ENCODE measurements at places on chromosomes 5 and 9. TPM values are rescaled to one million over a fixed set of nuclear protein-coding genes. Genes with fewer than 3 reads are reported as not detected.

DNA sequence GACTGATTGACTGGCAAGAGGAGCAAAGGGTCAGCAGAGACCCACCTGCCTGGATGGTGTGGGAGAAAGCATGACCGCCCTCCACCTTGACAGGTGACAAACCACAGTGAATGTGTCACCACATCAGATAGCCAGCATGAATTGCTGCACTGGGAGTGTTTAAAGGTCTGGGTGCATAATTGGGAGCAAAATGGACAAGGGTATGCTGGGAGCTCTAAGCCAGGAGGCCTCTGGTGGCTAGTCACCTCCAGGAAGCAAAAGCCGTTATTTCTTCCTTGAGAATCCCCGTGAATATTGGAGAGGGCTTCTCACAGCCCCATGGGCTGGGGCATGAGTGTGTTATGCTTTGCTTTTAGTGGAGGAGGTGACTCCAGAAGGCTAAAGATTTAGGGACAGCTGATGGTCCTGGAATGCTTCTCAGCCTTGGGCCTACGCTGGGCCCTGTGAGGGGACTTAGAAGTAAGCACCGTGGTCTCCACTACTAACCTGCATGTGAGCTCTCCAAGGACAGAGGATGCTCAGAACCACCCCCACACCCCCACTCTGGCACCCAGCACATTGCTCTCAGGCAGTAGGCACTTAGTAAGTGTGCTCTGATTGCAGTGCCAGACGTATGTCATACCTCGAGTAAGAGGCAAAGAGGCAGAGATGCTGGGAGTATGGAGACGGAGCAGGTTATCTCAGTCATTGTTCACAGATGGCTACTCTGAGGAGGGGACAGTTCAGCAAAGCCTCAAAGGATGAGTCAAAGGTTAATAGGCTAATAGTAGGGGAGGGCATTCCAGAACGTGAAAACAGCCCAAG, 9.1 kb upstream of the IRF1 start:
- no peak for DNase-seq

GRCh38 chr5:53405396-53405795, 75.0 kb upstream of the FST start:
- DNase-seq = no peak

- no peak for DNase-seq
These were observed 55.1 kb downstream of the MEGF9 start for GRCh38 chr9:120659209-120659608.

Gene RETREG1
- total RNA-seq = 1.5 TPM

DNA sequence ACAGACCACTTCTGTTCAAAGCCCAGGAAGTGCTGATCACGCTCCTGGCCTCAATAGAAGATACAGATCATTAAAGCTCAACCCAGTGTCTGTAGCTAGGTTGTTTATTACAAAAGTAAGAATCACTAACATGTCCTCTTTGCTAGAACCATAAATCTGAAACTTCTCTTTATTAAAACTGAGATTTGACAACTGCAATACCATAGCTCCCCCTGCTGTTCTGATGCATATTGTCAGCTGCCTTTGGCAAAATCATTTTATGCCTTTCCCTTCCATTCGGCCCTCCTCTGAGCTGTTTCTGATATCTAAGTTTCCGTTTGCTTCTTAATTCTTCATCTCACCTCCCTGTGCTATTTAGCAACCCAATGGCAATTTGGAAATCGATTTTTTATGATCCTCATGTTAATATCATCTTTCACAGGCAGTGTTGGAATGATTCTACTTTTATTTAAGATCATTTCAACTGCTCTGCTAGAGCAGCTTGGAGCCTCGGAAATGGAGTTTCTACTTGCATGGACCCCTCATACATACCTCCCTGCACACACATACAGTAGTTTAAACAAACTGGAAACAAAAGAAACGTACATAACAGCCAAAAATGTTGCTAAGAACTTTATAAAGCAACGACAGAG, 998.8 kb downstream of the MAT2B start:
- DNase-seq = peak; percentile 30

GRCh38 chr5:157611571-157612476, 36.2 kb upstream of the ADAM19 start:
- peak; percentile 64 for DNase-seq

DNA sequence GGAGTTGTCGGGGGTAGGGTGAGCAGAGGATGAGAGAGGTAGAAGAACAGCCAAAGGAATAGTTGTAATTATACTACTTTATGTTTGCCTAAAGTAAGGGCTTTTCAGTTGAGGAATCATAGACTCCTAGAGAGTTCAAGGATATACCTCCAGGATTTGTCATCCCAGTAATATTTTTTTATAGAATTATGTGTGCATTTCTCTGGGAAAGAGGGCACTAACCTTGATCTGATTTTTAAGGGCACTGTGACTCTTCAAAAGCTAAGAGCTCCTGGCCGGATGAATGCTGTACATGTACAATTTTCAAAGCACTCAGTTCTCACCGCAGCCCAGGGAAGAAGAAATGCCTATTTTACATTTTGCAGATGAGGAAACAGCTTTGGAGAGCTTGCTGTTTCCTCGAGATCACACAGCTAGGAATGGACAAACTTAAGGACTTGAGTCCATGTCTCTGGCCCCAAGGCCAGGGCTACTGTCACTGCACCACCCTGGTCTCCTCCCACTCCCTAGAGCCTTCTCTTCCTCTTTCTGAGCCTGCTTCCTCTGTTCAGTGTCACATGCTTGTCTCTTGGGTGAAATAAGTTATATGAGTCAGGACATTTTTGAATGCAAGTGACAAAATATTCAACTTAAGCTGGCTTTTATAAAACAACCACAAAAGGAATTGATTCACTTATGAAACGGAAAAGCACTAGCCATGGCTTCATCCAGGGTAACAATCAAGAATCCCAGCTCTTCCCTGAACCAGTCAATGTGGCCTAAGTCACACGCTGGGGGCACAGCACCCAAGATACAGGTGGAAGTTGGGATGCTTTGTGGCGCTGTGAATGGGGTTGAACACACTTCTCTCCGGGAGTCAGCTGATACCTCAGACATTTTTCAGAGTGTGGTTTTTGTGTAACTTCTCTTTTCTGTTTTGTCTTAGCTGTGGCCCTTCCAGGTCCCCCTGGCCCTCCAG, 45.7 kb upstream of the TGFBR1 start:
- no peak for DNase-seq

Gene LURAP1L
- total RNA-seq = 13.3 TPM

GRCh38 chr5:100023536-100023935, 511.6 kb upstream of the FAM174A start:
- no peak for DNase-seq

- no peak for DNase-seq
These were observed 5.2 kb upstream of the FBP1 start for GRCh38 chr9:94644543-94644942.

DNA sequence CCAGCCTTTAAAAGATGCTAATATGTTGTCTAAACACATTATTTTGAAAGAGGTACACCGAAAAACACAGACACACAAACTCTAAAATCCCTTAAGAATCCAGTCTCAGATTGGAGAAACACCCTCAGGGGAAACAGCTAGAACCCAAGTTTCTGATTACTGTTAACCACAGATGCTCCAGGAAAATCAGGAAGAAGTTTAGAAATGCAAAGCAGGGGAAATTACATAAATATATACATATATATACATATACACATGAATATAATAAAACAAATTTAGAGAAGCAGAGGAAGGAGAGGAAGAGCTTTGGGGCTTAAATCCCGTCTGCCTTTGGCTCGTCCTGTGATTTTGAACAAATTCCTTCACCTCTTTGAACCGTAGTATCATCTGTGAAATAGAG, 73.2 kb upstream of the KLF4 start:
- no peak for DNase-seq

Gene TSLP
- total RNA-seq = 0.43 TPM

- DNase-seq = peak; percentile 17
These were observed 33.3 kb upstream of the FAT2 start for GRCh38 chr5:151624476-151624875.

DNA sequence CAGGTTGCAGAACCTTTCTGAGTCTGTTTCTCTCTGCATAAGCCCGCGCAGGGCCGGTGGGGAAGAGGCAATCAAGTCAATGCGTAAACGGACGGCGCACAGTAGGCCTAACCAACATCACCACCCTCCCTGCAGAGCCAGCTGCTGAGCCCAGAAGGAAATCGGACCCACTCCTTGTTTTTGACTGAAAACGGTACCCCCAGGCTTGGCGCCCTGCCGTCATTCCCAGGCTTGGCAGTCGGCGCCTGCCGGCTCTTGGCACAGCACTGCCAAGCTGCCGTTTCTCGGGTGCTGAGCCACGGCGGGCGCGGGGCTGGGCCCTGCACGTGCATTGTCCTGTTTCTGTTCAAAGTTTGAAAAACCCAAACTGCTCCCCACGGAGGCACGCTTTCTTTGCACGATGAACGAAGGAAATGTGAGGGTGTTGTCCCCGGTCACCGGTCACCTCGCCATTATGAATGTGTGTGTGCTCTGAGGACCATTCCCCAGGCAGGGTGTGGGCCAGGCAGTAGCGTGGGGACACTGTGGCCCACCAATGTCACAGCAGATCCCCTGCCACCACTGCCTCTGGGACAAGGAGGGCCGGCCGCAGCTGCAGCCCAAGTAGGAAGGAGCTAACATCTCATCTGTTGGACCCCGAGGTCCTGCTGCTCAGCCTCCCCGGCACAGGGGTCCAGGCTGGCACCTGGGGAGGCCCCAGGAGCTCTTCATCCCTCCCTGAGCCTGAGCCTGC, 20.1 kb downstream of the FIBCD1 start:
- no peak for DNase-seq

GRCh38 chr5:78787783-78788182, 139.2 kb upstream of the LHFPL2 start:
- no peak for DNase-seq

DNA sequence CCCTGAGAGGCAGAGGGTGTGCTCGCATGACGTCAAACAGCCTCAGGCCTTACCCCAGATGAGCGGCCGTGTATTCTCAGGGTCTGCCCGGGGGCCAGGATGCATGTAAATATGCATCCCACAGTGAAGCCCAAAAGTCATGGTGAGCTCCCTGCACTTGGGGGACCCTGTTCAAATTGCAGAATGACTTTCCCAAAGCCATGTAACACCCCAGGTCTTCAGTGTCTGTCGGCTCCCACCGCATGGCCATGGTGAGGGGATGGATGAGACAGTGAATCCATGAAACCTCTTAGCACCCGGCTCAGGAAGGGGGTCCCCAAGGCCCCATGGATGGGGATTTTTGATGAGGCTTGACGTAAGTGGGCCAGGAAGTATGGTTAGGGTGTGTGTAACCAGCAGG, 9.3 kb upstream of the COL5A1 start:
- no peak for DNase-seq

DNA sequence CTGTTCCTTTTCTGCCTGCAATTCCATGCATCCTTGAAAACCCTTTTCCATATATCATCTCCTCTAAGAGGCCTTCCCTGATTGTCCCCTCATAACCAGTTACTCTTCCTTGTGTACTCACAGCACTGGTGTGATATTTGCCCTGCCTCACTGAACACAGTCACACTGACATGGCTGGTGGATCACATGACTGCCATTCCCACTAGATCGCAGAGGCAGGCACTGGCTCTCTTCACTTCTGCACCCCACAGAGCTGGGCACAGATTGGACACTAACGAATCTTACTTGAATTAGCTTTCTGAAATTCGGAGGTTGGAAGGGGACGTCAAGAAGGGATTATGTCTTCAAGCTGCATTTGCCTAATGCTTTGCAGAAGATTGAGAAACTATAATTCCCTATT, 208.0 kb downstream of the PAPPA start:
- DNase-seq = no peak

GRCh38 chr5:30959238-30959637, 234.2 kb upstream of the CDH6 start:
- no peak for DNase-seq

DNA sequence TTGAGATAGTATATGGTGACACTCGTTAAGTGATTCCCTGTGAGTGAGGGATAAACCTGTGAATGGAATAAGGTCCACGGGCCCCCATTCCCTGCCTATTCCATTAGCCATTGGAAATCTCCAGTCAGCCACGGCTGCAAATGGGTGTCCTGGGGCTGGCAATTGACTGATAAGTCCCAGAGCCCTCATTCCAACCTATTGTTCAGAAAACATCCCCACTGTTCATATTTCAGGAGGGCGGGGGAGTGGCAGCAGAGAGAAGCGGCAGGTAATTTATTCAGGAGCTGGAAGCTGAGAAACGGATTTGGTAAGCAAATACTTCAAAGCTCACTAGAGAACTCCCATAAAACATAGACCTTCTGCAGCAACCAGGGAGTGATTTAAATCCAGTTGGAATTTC, 42.0 kb downstream of the TMEM174 start:
- no peak for DNase-seq

- DNase-seq = no peak
These were observed 4.9 kb upstream of the IFNB1 start for GRCh38 chr9:21082671-21083070.

DNA sequence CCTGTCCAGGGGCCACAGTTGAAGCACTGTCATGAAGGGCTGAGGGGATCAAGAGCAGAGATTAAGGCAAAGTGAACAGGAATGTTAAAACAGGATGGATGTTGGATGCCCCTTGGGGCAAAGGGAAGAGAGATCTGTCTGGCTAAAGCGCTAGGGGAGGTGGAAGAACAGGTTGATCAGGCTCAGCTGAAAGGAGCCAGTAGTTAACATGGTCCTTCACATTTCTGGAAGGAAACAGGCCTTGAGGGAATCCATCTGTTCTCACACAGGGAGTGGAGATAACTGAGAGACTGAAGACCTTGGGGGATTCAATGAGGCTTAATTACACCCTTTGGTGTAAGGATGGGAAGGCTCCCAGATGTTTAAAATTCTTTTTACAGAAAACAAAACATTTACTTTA, 5.8 kb downstream of the HAPLN1 start:
- no peak for DNase-seq

Gene EFNA5
- total RNA-seq = 59.3 TPM

Gene AQP7
- total RNA-seq = 1.9 TPM

DNA sequence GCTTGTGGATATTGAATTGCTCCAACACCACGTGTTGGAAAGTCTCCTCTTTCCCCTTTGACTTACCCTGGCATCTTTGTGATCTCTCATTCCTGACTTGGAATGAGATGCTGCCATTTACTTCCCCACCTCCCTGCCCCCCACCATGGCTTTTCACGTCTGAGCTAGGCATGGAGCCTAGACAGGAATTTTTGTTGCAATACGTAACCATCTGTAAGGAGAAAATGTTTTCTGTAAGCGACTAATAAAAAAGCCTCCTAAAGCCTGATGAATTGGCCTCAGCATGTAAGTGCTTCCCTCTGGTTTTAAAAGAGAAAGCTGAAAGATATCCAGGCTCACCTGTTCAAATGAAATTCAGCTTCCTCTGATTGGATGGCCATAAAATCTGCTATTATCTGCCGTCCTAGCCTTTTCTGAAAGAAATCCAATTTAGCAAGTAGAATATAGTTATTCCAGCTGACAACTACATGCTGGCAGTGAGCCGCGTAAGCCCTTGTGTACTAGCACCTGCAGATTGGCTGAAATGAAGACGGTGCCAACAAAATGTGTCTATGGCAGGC, 200.1 kb downstream of the NSG2 start:
- peak; percentile 67 for DNase-seq
